ENCODE measurements at places on chromosomes 16 and 17.

DNA sequence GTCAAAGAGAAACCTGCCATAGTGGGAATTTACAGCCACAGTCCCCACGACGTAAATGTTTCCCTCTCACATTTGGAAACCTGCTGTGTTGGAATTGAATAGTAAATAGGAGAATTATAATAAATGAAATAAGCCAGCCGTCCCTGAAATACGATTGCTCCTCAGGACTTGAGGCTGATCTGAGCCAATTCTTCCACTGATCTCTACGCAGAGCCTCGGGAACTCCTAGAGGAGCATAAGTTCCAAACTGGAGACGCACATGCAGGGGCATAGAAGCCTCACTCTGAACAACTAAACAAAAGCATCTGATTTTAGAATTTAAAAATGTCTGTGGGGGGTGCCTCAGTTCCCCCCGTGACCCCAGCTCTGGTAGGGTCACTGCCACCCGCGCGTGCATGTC is 10.2 kb upstream of the TEX19 start:
- no peak for DNase-seq

DNA sequence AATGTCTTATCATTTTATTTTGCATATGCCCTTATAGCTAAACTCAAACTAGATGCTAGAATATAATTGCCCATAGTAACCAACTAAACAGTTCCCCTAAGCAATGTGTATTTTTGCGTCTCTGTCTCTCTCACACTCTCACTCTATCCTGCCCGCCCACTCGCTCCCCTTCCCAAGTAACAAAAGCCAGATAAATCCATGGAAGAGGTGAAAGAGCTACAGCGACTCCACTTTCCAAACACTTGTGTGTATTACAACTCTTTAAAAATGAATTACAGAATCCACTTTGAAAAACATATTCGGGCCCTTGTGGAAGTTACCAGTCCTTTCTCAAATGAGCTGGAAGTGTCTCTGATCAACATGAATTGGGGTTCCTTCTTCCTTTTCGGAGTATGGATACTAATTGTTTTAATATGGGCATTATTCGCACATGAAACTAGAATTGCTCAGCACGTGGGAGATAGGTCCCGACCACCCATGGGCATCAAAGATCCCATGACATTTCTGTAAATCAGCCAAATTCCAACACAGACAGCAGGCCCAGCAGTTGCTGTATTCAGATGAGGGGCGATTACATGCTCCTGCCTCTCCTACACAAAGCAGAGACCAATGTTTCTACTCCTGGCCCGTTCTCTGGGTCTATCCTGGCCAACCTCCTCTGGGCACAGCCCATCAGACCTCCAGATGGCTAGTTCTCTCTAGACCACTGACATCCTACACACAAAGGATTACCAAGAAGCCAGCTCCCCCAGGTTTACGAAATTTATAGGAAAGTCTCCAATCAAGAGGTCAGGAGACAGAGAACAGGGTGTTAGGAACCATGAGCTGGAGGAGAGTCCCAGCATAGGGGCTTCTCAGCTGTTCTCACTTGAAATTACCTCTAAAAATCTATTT is 121.5 kb downstream of the ZFHX3 start:
- no peak for DNase-seq

- DNase-seq, result no peak
Observed at GRCh38 chr17:10628756-10629155, 28.4 kb downstream of the MYH3 start.

DNA sequence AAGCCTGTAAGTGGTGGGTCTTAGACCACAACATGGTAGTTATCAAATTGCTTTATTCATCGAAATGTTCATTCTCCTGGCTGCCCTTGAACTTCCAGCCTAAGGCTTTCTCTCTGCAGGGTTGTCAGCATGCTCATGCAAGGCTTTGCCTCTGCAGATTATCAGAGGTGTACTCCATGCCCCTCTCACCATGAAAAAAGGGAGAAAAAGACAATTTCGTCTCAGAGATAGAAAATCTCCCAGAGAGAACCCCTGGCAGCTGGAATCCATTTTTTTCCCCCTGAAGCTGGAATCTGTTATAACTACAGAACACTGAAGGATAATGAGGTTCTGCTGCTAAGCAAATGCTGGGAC is 33.9 kb upstream of the METTL9 start:
- no peak for DNase-seq

DNA sequence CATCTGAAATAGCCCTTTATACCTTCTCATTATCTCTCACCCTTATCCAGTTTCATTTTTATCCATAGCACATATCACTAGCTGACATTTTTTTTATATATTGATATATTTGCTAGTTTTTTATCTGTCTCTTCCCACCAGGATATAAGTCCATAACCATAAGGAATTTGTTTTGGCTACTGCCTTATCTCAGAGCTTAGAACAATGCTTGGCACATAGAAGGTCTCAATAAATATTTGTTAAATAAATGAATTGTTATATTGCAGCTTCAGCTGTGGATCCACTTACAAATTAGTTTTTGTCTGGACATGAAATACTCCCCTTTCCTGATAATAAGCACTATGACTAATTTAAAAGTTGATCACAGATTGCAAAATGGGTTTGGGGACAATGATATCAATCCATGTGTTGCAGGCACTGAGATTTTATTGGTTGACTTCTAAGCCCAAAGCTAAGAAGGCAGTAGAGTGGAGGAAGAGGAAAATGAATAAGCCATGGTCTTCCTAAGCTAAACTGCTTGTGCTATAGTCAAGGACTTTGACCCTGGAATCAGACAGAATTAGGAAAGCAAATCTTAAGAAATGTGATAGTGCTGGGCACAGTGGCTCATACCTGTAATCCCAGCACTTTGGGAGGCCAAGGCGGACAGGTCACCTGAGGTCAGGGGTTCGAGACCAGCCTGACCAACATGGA is 31.9 kb upstream of the YPEL2 start:
- no peak for DNase-seq

Measured in stimulated activated naive CD4-positive, alpha-beta T cell treated with Interleukin-2 at 50 U/mL for 16 hours (primary cell).